ENCODE measurements at places on chromosomes 1 and 21.
A peak's percentile ranks its signal among the peaks of the same experiment; 100 is the strongest.

- H3K4me3 ChIP-seq, result no peak overlapping the region
- H3K27me3 ChIP-seq, result no peaks in the 10 kb centered on the region
- H3K27ac ChIP-seq, result no peak overlapping the region
- no peaks in the 10 kb centered on the region for H3K4me1 ChIP-seq
- H3K36me3 ChIP-seq, result no peaks in the 10 kb centered on the region
- no peak for DNase-seq
These were observed 33.0 kb upstream of the PRRX1 start for GRCh38 chr1:170630977-170631376.

DNA sequence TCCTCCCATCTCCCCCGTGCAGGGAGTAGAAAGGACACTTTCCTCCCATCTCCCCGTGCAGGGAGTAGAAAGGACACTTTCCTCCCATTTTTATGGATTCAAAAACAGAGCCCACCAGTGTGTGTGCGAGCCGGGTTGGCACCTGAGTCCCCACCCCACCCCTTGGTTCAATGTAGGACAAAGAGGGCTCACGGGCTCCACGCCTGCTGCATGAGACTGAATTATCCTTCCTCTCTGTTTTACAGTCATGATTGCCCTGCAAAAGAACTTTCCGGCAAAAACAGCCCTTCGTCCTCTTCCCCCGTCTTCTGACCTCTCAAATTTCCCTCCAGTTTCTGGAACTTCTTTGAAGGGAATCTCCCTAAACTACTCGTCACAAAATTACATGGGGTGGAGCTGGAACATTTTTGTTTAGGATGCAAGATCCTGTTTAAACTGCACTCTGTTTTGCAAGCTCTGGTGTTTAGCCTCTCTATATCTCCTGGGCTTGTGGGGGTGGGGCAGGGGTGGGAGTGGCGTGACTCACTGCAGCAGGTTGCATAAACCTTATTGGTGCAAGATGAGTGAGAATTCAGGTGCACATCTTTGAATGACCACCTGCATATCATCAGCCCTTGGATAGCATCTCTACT, 99.8 kb downstream of the PSMG1 start:
- DNase-seq, result no peak
- H3K4me3 ChIP-seq, result no peak overlapping the region
- no peaks in the 10 kb centered on the region for H3K36me3 ChIP-seq
- no peaks in the 10 kb centered on the region for H3K27me3 ChIP-seq

GRCh38 chr1:204102029-204102611, 29.2 kb downstream of the SOX13 start:
- H3K36me3 ChIP-seq, result no peaks in the 10 kb centered on the region
- peak; percentile 60 for DNase-seq
- H3K27ac ChIP-seq, result peak overlapping the region; percentile 61

DNA sequence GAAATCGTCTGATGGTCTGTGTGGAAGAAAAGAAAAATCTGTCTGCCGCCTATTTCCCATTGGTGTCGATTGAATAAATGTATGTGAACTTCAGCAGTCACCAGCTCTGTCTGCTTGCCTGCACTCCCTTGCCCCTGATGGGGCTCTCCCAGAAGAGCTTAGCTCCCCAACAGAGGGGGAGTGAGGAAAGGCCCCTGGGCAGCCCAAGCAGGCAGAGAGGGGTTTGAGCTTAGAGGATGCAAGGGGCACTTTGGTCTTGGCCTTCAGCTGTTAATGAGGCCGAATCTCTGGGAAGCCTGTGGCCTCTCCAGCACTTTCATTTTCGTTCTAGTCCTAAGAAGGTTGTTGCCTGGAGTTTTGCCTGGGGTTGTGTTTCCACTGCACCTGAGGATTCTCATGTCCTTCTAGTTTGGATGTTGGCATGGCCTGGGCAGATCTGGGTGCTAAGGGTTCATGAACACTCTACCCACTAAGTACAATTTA, 2.8 kb downstream of the FOXD2 start:
- H3K4me3 ChIP-seq, result no peak overlapping the region
- peaks cover 10% of the 10 kb centered on the region for H3K4me1 ChIP-seq
- H3K27ac ChIP-seq, result no peak overlapping the region
- no peak for DNase-seq

DNA sequence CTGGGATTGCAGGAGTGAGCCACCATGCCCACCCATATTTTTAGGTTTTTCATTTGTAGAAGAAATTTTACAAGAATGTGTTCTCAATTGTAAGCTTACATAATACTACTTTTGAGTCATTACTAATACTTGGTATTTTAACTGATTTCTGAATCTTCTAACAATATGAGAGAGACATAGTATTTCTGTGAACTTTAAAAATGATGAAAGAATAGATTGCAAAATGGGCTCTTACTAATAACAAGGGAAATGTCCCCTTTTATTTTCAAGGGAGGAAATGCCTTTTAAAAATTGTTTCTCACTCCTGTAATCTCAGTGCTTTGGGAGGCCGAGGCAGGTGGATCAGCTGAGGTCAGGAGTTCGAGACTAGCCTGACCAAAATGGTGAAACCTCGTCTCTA, 5.9 kb downstream of the AGO3 start:
- H3K27me3 ChIP-seq, result no peaks in the 10 kb centered on the region
- no peak overlapping the region for H3K27ac ChIP-seq
- no peak for DNase-seq
- H3K36me3 ChIP-seq, result no peaks in the 10 kb centered on the region
- H3K4me3 ChIP-seq, result no peak overlapping the region

DNA sequence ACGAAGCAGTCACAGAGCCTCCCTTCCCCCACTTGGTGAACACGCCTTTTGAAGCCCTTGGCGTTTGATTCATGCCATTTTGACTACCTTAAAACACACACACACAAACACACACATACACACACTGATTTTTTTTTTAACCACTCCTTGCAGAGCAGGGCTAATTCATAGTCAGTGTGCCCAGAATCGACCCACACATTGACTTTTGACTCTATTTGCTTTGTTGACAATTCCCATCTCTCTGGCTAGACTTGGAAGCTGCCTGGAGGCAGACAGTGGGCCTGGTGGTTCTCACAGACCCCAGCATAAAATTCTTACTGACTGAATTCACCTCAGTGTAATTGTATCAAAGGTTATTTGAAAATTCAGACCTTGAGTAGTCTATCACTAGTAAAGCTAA, 30.3 kb downstream of the CAPN8 start:
- no peaks in the 10 kb centered on the region for H3K36me3 ChIP-seq
- H3K27ac ChIP-seq, result no peak overlapping the region
- peaks cover 46% of the 10 kb centered on the region for H3K27me3 ChIP-seq
- DNase-seq, result no peak

Data from heart left ventricle (tissue), 16 donors.